CD4-positive, alpha-beta T cell treated with Interleukin-1 beta for 1 hour (primary cell): ENCODE measurements at places on chromosomes 7 and 10.

DNA sequence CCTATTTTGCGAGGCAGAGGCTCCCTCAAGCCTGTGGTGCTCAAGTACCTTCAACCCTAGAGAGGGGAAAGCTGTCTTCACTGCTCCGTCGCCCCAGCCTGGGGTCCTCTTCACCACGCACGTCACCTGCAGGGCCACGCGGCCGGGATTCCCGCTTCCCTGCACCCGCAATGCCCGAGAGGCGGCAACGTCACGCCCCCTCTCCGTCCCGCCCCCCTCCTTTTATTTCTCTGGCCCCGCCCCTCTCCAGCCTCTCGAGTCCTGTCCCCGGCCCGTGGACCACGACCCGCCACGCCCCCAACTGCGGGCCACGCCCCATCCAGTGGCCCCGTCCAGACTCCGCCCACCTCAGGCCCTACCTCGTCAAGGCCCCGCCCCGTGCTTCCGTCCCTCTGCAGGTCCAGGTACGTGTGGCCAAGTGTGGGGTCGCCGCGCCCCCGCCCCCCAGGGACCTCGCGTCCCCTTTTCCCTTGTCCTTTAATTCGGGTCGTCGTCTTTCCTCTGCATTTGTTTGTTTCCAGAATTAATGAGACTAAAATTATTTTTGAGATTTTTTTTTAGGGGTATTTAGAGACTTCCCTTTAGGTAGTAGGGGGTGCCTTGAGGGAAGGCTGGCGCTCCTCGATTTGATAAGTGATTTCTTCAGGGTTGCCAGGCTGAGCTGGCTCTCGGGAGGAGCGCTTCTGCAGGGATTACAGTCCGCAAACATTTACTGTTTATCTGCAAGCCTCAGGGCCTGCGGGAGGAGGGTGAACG is 69.8 kb upstream of the BAIAP2L1 start:
- peak; percentile 27 for DNase-seq

GRCh38 chr7:5217851-5218331 is 27.9 kb downstream of the WIPI2 start:
- DNase-seq, result no peak

DNA sequence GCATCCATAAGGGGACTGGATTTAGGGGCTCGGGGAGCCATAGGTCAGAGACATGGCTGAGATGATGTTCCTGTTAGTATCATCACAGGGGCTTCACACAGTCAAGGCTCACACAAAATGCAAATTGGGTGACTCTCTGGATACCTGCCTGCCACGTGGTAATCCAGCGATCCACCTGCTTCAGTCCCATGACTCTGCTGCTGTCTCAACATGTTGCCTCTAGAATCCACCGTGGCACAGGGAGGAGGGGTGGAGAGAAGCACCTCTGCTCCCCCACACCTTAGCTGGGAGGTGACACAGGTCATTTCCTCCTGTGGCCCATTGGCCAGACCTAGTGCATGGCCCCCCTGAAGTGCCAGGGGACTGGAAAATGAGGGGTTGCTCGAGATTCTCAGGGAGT is 83.1 kb downstream of the CDH23 start:
- no peak for DNase-seq

DNA sequence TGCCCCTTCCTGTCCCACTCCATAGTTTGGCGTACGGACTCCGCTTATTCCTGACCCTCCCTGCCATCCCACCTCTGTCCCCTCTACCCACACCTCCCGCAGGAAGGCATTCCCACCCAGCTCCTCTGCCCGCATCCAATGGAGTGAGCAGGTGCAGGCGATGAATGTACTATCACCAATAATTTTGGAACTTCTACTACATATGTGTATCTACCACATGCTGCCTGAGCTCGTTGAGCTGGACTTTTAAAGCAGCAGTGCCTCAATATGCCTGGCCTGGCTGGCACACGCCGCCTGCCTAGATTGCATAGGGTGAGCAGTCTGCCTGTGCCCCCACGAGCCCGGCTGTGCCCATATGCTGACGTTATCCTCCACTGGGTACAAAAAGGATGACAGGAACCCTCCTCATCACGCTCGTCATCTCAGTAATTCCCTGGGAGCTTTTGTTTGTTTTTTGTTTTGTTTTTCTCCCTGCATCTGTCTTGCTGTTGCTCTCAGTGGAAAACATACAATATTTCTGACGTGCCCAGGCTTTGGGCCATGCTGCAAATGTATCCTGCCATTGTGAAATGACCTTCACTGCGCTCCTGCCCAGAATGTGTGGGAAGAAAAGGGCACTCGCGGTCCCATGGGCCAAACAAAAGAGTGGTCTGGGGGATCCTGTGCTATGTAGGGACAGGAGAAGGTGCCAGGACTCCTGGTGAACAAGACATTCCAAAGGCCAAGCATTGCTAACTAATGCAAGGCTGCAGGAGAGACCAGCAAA is 302.8 kb downstream of the PTPRN2 start:
- no peak for DNase-seq

DNA sequence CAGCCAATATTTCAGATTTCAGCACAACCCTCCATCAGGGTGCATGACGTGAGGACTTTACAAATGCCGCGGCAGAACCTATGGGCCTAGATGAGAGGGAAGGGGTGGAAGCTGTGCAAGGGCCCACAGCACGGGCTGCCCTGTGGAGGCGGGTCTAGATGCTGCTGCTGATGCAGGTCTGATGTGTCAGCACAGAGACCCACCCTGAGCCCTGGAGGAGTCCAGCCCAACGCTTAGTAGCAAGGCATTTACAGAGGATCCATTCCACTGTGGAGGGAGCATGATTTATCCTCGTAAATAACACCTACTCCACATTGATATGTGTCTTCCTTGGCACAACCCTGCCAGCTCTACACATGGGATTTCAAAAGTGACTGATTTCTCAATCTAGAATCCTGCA is 48.5 kb downstream of the MYL10 start:
- DNase-seq, result no peak

DNA sequence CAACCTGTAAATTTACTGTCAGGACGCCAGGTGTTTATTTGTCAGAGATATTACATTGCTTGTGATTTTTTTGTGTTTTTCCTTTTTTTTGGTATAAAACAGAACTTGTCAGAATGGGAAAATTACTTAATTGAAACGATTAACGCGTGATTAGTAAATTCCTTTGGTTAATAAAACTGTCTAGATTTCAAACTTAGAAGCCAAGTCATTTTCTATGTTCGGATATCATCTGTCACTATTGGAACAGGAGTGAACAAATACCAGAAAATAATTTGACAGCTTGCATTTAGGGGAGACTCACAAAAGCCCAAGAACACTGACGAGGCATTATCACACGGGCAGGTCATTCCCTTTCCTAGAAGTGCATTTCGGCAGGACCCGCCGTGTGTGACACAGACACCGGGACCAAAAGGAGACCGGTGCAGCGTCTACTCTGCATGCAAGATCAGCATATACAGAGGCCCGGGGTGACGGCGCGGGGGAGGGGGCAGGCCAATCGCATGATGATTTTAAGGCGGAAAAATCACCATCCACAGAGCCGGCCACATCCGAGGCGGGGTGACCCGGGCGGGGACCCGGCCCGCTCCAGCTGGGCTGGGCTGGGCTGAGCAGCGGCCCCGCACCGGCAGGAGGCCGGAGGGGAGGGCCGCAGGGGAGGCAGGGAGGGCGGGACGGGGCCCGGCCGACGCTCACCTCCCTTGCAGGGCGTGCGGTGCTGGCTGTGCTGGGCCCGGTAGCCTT is 841 bp downstream of the GLUD1 start:
- DNase-seq, result peak; percentile 68

- no peak for DNase-seq
Measured at GRCh38 chr10:42953684-42954674, 122.9 kb upstream of the RET start.

DNA sequence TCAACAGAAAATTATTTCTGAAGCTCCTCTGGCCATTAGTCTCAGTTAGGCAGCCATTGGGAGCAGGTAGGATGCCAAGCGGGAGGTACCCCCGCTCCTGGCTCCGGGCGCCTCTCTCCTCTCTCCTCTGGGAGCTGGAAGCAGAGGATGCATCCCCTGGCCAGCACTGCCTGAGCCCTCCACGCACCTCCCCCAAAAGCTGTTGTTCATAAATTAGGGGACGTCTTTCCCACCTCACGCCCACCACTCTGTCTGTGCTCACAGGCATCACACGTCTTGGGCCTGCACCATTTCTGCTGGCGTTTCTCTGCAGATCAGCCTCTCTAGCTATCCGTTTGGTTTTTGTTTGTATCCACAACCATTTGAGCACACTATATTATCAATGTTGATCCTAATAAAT is 609.0 kb upstream of the FOXK1 start:
- no peak for DNase-seq

- peak; percentile 68 for DNase-seq
Measured at GRCh38 chr7:140403878-140404564, at the start of gene RAB19. Gene RAB19, plus strand, starts transcription at chr7:140404058. Its CDS starts 3,589 bp downstream, at chr7:140407647.

GRCh38 chr7:121273467-121274167 is 55.2 kb upstream of the WNT16 start:
- no peak for DNase-seq

- DNase-seq, result no peak
Measured at GRCh38 chr10:101189461-101190401, 39.5 kb downstream of the LBX1 start.

DNA sequence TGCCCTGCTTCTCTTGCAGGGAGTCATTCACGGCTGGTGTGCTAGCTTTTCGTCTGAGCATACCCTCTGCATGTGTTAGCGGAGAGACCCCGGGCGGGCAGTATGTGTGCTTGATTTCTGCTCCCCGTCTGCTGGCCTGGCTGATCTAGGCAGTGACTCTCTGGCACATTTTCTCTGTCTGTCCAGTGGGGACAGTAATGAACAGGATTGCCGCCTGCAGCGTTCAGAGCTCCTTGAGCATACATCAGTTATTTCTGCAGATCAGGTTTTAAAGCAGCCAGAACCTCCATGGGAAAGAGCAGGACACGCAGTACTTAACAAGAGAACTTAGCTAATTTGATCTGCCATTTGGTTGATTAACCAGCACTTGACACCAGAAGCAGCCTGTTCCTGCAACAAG is 242.5 kb downstream of the CELF2 start:
- no peak for DNase-seq
